Calu3 (cell line): ENCODE measurements at places on chromosomes 11 and 22.
A peak's percentile ranks its signal among the peaks of the same experiment; 100 is the strongest.

- DNase-seq = no peak
Measured at GRCh38 chr11:107801641-107802040, 56.9 kb downstream of the SLC35F2 start.

- DNase-seq = no peak
Measured at GRCh38 chr11:123219066-123219690, 24.1 kb upstream of the CLMP start.

GRCh38 chr11:535210-535518, 212 bp downstream of the HRAS start:
- DNase-seq = no peak

- peak; percentile 27 for DNase-seq
Measured at GRCh38 chr11:78138694-78139421, 568 bp downstream of the ALG8 start.

DNA sequence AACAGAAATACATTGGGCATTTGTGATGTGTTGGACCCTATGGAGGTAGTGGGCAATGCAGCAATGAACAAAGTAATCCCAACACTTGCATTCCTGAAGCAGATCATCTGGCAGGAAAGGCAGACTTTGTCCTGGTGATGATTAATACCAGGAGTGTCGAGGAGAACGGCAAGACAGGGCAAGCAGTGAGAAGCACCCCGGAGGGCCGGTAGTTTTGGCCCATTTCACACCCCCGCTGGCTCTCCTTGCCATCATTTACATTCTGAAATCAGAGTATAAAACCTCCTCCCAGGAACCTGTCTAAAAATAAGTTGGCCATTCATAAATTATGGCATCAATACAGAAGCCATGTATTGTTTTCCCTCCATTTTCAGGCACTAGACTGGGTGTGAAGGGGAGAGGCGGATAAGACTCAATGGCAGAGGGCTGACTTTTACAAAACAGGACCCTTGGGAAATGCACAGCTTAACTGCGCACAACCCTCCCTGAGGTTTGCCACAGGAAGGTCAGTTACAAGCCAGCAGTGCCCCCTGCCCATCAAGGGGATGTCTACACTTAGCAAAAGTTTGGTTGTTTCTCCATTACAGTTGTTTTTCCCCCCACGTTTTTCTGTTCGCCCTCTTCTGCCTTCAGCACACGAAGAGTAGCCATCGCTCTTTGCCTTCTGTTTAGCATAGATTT, 55.6 kb downstream of the OPCML start:
- DNase-seq = no peak

DNA sequence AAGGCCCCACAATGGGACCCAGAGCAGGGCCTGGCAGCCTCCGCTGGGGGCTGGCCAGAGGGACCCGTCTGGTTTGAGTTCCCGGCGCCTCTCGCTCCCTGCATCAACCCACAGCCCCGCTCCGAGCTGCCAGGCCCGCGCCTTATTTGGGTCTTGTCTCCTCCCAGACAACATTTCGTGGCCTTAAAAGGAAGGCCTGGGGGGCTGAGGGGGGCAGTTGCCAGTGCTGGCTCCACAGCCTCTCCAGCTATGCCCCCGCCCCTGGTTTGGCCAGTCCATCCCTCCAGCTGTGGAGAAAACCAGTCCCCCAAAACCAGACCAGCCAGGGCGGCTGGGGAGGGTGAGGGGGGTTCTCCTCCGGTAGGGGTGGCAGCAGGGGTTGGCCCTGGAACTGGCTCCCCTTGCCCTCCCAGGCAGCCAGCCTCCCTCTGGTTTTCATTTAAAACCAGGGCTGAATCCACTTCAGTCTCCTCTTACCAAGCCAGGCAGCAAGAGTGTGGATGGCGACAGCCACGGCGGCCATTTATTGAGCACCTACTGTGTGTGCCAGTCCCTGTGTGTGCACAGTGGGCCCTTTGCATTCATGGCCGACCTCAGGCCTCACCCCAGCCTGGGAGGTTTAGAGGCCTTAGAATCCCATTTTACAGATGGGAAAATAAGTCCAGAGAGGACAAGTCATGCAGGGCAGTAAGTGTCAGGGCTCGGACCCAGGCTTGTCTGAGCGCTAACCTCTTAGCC, 18.6 kb downstream of the EMID1 start:
- no peak for DNase-seq

GRCh38 chr11:77423624-77424023, 50.3 kb downstream of the PAK1 start:
- DNase-seq = no peak

DNA sequence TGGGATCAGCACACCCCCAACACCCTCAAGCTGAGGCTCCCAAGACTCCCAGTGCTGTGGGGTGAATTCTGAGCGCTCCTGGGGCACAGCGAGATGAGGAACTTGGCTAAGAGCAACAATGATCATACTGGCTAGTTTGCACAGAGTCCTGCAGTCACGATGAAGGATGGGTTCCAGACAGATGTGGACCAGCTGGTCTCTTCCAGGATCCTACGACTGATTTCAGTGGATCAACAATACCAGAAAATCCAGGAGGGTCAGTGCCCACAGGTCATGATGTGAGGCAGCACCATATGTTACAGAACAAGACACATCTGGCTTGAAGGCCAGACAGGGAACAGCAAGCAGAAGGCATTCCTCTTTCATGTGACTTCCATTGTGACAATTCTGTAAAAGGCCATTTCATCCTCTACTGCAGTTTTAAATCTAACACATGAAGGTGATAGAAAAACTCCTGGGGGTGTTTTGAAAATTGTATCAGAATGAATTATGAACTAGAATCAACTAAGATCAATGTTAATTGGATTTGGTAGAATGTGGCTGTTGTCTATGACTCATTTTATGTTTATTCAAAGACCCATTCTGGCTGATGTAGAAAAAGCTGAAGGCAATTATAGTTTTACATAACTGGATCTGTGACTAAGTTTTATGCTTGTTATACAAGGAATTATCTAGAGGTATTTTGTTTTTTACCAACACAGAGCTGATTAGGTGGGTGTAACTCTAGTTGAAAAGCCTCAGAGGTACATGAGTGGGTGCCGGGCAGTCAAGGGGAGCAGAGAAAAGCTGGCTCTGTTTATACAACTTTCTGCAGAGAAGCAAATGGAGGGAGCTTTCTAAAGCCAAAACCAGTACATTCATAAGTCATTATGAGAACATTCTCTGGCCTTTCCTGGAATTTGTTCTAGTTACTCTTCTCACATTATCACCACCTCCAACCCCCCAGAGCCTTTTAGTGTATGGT, 29.1 kb downstream of the OR52K1 start:
- DNase-seq = no peak

DNA sequence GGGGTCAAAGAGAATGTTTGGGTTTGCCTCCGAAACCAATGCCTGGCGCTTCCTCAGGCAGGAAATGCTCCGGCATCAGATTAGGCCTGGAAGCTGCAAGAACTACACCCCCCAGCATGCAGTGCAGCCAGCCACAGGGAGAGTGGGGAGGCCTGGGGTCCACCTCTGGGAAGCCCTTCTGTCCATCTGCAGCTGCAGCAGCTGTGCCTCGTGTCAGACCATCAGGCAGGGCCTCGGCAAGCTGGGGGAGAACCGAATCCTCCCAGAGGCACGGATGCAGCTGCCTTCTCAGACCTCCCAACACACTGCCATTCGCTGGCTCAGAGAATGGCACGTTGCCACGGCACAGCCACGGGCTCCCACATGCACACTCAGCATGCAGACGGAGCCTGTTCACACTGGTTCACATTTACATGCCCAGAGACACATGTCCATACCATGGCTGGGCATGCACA, 57.4 kb downstream of the NECTIN1 start:
- DNase-seq = no peak

GRCh38 chr22:20638507-20638870, 131.1 kb downstream of the MED15 start:
- DNase-seq = no peak

DNA sequence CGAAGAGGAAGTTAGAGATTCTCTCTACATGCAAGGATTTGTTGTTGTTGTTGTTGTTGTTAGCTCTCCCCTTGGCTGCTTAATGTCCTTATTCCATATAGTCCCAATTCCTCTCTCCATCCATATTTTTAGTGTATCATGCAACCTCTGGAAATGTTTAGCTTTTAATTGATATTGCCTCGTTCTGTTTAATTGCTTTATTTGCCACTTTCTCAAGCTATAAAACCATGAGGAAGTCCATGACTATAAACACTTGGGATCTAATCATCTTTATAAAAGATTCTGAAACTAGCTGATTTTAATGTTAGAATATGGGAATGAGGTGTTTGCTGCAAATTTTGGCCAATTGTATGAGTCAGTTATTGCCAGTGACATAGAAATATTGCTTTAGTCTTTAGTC, 5.5 kb upstream of the OR9G1 start:
- no peak for DNase-seq

- no peak for DNase-seq
Measured at GRCh38 chr11:118078911-118079411, 2.1 kb downstream of the TMPRSS4 start.

- no peak for DNase-seq
Measured at GRCh38 chr11:99766811-99767210, 746.1 kb downstream of the CNTN5 start.

GRCh38 chr11:2516276-2517015, 71.6 kb downstream of the KCNQ1 start:
- DNase-seq = no peak

DNA sequence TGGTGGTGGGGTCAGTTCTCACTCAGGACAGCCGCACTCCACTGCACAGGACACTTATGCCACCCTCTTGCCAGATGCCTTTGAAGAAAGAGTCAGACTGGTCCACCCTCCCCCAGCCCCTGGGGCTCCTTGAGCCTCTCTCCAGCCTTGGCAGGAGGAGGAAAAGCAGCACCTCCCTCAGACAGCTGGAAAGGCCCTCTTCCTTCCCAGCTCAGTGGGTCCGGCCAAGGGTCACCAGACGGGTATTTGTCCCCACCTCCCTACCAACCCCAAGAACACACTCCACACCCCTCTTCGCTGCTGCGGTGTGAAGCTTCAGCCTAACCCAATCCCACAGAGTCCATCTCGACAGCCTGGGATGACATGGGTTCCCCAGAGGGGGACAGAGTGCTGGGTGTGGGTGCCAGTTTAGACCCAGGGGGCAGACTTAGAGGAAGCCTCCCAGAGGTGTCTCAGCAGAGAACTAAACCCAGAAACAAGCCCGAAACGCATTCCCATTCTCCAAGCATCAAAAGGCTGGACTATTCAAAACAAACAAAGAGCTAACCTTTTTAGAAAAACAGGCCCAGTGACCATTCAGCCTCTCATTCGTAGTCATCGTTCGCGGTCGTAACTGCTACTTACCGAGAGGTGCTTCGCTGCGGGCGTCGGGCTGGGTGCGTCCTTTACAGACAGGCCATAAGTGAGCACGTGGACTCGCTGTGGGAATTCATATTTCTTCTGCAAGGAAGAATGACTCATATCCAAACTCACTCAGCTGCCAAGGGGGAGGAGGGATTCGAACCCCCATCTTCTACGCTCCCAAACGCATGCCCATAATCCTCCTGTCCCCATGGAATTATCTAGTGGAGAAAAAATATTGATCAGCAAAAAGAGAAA, 57.5 kb upstream of the ANO1 start:
- DNase-seq = no peak

DNA sequence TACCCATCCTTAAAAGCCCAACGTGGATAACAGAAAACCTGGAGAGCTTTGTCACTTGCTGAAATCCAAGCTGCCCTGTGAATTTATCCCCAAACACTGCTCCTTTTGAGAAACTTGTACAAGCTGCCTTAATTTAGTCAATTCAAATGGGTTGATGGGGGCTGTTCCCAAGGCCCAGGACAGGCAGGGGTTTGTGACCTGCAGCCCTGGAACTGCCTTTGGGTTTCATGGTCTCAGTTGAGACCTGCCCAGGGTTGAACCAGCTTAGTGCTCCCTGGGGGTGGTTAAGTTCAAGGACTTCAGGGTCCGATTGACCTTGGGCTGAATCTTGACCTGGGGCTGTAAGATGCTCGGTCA, 112.1 kb upstream of the OR4B1 start:
- DNase-seq = peak; percentile 30

DNA sequence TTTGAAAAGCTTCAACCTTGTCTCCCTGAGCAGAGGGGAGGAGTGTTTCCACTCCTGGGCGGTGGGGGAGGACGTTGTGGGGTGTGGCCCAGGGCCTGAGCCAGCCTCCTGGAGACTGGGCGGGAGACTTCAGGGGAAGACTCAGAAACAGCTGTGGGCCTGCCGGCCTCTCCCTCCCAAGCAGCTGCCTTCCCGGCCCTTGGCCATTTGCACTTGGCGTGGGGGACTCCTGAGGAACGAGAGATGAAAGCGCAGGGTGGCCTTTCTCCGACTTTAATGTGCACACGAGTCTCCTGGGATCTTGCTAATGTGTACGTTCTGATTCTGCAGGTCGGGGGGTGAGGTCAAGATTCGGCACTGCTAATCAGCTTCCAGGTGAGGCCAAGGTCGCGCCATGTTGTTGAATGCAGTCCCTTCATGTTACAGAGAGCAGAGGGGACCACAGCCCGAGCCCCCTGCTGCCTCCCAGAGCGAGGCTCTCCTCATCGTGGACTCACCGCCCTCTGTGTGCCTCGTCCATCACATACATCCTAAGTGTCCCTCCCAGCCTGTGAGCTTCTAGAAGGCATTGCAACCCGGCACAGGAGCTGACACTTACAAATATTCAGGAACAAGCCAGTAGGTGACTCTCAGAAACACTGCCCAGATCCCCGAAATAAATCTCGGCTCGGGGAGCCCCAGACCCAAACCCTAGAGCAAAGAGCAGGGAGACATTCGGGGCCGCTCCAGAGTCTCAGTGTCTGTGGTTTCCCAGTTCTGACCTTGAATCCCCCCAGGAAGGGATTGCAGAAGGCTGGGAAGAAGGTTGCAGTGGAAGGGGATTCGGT, 7.7 kb downstream of the LIF start:
- peak; percentile 85 for DNase-seq

GRCh38 chr11:94968334-94968958, 4.9 kb downstream of the CWC15 start:
- no peak for DNase-seq

DNA sequence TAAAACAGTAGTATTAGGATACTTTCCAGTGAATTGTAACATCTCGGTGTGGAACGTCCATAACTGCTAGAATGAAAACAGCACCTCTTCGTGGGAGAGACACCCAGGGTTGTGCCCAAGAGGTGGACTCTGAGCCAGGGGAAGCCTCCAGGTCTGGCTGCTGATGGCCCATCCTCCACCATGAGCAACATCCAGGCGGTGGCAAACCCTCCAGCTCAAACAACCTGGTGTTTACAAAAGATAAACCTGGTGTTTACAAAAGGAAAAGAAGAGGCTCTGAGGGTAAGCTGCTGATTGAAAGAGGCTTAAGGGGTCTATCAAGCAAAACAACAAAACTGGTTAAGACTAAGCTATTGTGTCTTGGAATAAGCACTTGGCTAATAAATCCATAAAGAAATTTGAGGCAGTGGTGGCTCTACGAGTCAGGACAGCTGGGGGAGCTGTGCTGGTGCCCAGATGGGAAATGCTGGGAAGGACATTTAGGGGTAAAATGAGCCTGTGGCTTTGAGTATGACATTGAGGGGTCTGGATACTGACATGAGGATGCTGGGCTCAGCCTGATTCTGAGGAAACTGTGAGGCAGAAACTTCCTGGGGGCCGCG, 909.0 kb downstream of the BRD1 start:
- no peak for DNase-seq

DNA sequence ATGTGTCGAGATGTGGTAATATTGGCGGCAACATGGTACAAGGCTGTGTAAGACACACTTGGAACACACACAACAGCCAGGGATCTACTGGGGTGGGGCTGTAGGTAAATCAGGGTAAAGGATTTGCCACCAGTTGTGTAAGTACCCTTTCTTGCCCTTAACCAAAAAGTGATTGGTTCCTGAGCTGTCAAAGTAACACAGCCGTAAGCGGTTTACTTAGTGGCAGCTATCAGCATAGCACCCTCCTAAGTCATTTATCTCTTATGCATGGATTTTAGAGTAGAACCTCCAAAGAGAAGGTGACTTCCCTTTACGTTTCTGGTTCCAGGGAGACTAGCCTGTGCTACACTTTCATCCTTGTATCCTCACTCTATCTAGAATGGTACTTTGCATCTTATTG, 57.2 kb downstream of the SPECC1L start:
- no peak for DNase-seq
